ENCODE measurements at places on chromosomes 6 and 20. TPM values are rescaled to one million over a fixed set of nuclear protein-coding genes. Genes with fewer than 3 reads are reported as not detected.

GRCh38 chr6:89045011-89045387, 35.6 kb upstream of the PNRC1 start:
- DNase-seq: no peak

The RAB44 gene
- 0.04 TPM for polyA plus RNA-seq

The GHRH gene
- polyA plus RNA-seq: not detected

The PGC gene
- not detected for polyA plus RNA-seq

The ZBTB46 gene
- 14.5 TPM for polyA plus RNA-seq

DNA sequence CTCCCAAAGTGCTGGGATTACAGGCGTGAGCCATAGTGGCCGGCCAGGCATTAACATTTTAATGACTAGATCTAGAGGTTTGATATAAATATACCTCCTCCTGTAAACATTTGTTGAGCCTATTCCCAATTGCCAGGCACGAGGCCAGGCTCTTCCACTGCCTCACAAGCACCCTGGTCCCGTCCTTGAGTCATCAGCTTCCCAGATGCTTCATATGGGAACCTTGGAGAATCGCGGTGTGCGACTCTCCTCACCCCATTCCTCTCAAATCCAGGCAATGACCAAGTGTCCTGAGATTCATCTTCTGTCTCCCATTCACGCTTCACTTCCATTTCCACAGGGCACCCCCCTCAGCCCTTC, 35.9 kb upstream of the PIM1 start:
- no peak for DNase-seq

DNA sequence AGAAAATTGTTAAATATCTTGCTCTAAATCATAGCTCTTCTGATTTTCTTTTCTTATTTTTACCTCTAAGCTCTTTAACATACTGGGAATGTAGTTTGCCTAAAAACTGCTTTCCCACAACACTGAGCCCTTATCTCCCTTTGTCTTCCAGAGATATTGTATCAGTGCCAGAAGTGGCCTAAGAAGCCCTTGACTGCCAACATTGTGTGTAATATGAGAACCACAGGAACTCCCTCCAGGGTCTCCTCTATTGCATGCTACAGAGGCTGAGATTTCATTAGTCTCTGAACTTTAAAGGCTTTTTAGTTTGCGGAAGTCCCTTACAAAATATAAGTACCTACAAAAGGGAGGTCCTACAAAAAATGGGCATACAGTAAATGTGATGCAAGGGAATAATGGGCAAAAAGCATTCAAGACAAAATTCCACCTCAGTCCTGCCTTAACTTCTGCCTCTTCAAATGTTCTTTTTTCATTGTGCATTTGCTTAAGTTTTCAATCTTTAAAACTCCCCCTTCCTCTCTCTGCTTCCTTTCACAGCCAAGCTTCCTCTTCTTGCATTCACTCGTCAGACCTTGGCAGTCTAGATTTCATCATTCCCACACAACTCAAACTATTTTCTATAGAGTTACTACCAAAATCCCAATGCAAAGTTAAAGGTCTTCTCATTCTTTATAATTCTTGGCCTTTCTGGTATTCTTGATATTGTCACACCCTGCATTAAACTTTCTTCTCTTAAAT, 76.5 kb downstream of the ADGRG6 start:
- DNase-seq: no peak

GRCh38 chr20:9909167-9909566, 70.3 kb upstream of the PAK5 start:
- no peak for DNase-seq

- DNase-seq: no peak
Measured at GRCh38 chr6:107811591-107812218, 12.4 kb downstream of the SCML4 start.

The ADGRF1 gene
- 35.9 TPM for polyA plus RNA-seq

The DAAM2 gene
- polyA plus RNA-seq: 29.2 TPM

The PROKR2 gene
- polyA plus RNA-seq: not detected

The AKAP7 gene
- polyA plus RNA-seq: 16.9 TPM

The PNLDC1 gene
- polyA plus RNA-seq: 0.25 TPM

DNA sequence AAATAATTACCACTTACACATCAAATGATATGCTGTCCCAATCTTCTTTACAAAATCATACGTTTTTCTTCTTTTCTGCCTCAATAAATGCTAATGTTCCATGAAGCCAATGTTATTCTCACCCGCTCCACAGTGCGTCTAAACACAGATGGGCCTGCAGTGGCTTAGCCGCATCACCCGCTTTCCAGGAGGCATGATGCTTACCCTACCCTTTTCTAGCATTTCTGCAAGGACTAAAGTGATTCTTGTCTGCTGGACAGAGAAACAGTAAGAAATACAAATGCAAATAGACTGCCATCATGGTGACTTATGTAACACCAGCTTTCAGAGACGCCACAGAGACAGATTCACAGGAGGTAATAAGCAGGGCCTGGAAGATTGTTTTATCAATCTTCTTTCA, 104.4 kb downstream of the RNASET2 start:
- no peak for DNase-seq

DNA sequence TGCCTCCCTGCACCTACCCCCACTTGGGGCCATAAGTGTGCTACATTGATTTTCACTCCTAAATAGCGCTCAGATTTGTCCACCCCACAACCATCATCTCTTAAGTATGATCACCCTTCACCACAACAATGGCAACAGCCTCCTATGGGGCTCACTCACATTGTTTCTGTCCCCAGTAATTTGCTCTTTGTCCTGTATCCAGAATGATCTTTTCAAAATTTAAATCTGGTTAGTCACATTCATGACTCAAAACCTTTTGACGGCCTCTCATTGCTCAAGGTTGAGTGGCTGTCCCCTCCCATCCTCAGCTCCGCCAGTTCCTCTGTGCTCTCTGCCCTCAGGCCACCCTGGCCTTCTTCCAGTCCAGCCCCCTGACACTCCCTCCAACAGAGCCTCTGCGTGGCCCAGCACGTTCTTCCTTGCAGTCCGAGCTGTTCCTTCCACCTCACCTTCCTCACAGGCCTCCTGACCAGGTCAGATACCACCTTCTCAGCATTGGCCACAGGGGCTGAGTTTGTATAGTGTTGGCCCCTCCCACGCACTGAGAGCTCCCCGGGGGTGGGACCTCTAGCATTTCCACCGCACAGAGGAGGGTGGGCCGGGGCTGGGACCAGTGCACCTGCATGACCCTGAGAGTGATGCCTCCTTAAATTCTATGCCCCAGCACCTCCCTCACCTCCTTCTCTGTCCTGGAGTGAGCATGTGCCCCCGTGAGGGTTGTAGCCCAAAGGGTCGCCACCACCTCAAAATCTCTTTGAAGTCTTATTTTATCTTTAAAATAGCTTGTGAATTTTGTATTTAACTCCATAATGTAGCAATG, 2.4 kb upstream of the PPP1R3G start:
- no peak for DNase-seq

The SNAP25 gene
- polyA plus RNA-seq: 6.3 TPM

- DNase-seq: peak; percentile 67
Measured at GRCh38 chr6:43668151-43669028, 19.2 kb downstream of the MRPS18A start.

- no peak for DNase-seq
Measured at GRCh38 chr6:108437821-108438220, 122.9 kb upstream of the FOXO3 start.

GRCh38 chr20:4029505-4030467, 14.4 kb upstream of the RNF24 start:
- no peak for DNase-seq

- no peak for DNase-seq
Measured at GRCh38 chr20:62193079-62194025, 10.5 kb downstream of the MTG2 start.

DNA sequence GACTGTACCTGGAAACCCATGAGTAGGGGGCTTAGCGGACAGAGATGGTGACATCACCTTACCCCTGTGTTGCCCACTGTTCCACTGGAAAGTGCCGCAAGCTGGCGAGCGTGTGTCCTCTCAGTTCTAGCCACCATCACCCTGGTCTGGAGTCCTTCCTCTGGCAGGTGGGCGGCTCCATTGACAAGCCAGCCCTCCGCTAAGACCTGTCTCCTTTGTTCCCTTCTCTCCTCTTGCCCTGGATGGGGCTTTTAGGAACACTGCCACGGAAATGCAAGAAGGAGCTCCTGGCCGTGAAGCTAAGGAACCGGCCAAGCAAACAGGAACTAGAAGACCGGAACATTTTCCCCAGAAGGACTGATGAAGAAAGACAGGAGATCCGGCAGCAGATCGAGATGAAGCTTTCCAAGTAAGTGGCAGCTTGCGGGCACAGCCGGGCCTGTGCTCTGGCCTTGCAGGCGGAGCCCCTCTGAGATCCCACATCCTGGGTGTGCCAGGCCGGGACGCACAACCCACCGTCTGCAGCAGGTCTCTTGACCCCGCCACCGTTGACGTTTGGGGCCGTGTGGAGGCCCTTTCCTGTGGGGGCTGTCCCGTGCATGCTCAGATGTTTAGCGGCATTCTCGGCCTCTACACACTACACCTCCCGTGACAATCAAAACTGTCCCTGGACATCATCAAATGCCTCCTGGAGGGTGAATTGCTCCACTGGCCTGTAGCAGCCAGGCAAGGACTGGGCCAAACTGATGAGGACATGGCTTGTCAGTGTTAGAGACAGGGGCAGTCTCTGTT, 127.5 kb downstream of the SYCP2 start:
- DNase-seq: no peak

The ACTL10 gene
- polyA plus RNA-seq: 0.25 TPM

The GUCA1A gene
- polyA plus RNA-seq: 0.24 TPM

- no peak for DNase-seq
Measured at GRCh38 chr6:134466771-134467525, 149.0 kb upstream of the SGK1 start.

DNA sequence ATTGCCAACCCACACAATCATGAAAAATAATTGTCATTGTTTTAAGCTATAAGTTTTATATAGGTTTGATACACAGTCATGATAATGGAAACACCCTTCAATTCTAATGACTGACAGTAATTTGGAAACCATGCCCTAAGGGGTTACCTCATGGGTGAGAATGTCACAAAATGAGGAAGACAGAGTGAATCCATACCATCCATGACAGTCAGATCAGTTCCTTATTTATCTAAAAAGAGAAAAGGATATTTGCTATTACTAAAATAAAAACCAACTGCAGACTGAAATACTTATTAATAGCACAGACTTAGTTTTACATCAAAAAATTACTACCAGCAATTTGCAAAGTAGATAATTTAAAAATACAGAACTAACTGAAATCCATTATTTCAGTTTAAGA, 437.8 kb downstream of the UTRN start:
- DNase-seq: no peak

The COL9A1 gene
- 32.3 TPM for polyA plus RNA-seq

- no peak for DNase-seq
Measured at GRCh38 chr20:50892394-50892793, 38.8 kb downstream of the ADNP start.

GRCh38 chr6:69987550-69987949, 121.2 kb downstream of the COL19A1 start:
- no peak for DNase-seq

- DNase-seq: no peak
Measured at GRCh38 chr6:89310929-89311328, 4.2 kb downstream of the GABRR2 start.

The PDCD2 gene
- 77.3 TPM for polyA plus RNA-seq

- no peak for DNase-seq
Measured at GRCh38 chr6:109290143-109290931, 91.9 kb downstream of the CD164 start.

DNA sequence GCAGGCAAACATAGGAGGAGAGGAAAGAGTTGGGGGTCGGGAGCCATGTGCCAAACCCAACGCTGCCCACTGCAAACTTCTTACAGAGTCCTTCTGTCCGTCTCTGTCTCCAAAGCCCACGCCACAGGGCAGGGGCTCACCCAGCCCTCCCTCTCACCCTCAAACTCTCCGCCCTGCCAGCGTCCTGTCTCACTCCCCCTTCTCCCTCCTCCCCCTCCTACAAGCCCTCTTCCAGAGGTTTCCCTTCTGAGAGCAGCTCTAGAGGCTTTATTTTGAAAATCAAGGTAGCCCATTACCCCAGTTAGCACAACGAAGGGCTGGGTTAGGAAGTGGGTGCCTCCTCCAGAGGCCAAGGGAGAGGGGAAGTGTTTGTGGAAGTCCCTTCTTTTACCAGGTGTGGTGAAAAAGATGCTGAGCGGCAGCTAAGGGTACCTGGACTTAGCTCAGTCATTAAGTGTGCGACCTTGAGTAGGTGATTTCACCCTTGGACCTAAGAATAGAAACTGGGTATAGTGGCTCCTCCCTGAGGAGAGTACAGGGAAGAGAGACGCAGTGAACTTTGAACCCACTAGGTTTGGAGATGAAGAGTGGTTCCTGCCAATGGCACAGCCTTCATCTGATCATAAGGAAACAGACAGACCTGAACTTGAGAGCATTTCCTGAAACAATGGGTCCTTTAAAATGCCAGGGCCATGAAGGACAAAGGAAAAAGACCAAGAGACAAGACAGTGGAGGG, 123.8 kb downstream of the BANF2 start:
- DNase-seq: no peak

- DNase-seq: no peak
Measured at GRCh38 chr20:53434662-53435061, 159.0 kb downstream of the ZNF217 start.

The CDSN gene
- polyA plus RNA-seq: not detected

DNA sequence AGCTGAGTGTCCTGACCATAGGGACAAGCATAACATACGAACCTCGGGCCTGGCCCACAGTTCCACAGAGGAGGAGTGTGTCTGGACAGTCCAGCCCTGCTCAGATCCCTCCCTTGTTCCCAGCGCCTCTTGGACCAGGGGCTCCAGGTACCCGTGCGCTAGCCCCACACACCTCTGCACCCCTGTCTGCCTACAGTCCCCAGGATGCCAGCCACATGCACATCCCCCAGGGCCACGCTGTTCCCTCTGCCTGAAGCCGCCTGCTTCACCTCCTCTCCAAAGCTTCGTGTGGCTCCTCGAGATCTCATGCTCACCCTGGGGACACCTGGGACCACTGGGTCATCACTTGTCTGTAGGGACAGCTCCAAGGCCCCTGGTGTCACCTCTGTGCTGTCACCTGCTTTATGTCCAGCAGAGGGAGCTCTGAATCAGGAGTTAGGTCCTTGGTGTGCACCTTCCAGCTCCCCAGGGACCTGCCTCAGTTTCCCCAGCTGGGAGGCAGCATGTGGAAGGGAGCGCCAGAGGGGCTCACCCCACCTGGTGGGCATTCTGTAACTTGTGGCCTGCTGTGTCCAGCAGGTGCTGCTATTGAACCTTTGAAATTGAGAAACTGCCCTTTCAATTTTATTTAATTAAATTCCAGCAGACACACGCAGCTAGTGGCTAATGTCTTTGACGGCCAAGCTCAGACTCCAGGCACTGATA, 7.3 kb upstream of the YTHDF1 start:
- DNase-seq: no peak

DNA sequence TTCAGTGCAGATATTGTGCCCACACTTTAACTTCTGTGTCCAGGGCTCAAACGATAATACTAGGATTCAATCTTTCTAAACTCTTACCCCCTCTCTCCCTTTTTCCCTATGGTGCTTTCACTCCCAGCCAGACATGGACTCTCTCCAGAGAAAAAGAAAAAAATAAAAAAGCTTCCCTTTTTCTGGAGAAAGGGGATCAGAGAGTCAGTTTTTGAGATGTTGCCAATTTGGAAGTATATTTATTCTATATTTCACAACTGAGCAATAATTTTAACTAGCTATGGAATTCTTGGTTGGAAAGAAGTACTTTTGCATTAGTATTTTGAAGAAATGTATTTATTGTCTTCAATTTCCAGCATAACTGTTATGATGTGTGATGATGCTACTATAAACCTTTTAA, 72.2 kb upstream of the ZFP64 start:
- no peak for DNase-seq

The KCNB1 gene
- polyA plus RNA-seq: 0.47 TPM

The PHF10 gene
- 111 TPM for polyA plus RNA-seq

The CFAP61 gene
- polyA plus RNA-seq: 4.0 TPM

The HS3ST5 gene
- polyA plus RNA-seq: 0.83 TPM

GRCh38 chr6:124963416-124963785, 1.2 kb downstream of the RNF217 start:
- DNase-seq: no peak

The GLP1R gene
- 0.71 TPM for polyA plus RNA-seq

Data from right renal cortex interstitium (tissue), 3 donors.